ENCODE measurements at places on chromosomes 13 and 19.

- DNase-seq = no peak
These were observed 794.8 kb upstream of the MIR17HG start for GRCh38 chr13:90552702-90553101.

DNA sequence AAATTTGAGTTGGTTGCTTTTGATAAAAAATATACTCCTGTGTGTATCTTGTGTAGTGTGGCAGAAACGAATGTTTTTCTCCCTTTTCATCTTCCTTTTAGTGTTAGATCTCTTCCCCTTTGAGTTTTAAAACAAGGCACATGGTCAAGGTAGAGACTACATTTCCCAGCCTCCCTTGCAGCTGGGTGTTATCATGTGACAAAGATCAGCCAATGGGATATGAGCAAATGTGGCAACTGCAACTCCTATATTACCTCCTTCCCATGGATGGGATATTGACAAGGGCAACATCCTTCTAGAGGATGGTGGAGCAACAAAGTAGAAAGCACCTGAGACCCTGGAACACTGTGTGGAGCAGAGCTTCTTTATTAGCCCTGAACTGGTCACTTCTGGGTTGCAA, 42.4 kb downstream of the ADGRE3 start:
- DNase-seq = no peak

DNA sequence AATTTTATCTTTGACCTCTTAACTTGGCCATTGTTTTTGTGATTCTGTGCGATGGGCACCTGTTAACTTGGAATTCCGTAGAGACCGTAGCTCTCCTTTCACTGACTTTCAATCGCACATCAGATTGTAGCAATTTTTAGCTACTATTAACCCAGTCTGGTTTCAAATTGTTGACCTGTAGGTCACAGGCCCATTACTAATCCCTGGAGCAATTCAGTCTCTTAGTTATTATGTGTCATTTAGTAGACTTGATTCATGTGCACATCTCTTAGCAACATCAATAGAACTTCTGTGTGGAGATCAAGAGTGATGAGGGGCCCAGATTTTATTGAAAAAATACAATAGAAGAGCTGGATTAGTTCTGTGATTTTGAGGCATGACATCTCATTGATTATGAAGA, 549.6 kb upstream of the SLC10A2 start:
- no peak for DNase-seq

DNA sequence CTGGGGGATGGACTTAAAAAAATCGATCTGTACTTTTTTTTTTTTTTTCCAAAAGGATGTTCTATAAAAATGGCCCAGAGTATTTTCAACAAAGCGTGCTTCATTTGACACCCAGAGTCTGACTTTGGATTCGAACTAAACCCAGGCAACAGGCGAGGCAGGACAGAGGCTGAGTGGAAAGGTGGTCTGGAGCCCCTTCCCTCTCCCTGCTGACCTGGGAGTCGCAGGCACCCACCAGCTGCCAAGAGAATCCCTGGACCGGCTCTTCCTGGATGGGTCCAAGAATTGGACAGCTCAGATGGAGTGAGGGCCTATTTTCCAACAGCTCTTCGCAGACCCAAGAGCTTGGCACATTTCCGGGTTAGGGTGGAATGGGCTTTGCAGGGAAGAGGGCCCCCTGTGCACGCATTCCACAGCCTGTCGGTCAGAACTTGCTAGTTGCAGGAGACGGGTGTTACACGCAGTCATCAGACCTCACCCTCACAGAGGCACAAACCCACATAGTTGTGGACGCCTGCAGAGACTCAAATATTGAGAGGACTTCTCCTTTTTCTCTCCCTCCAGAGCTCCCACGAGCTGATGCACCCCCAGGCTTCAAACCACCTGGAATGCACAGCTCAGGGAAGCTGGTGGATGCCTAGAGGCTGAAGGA, 15.2 kb downstream of the KCTD15 start:
- no peak for DNase-seq

GRCh38 chr13:40679480-40679985, 13.1 kb upstream of the FOXO1 start:
- DNase-seq = no peak

GRCh38 chr19:50580970-50581634, 12.9 kb upstream of the LRRC4B start:
- DNase-seq = no peak

- DNase-seq = no peak
These were observed 532.1 kb downstream of the IRS2 start for GRCh38 chr13:109254274-109254673.

DNA sequence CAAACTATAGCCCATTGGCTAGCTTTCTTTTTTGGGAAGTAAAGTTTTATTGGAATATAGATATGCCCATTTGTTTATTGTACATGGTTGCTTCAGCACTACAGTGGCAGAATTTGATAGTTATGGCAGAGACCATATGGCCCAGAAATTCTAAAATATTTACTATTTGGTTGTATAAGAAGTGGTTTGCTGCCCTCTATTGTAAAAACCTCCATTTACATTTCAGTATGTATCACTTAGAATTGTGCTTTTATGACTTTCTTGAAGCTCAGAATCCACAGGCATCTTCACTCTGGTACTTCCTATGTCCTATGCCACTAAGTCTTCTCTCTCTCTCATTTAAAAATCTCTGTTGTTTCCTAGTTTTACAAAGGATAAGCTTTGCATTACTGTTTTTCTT, 37.7 kb downstream of the DLEU7 start:
- DNase-seq = no peak

- DNase-seq = no peak
These were observed 8.5 kb upstream of the ZNF83 start for GRCh38 chr19:52646571-52647217.

DNA sequence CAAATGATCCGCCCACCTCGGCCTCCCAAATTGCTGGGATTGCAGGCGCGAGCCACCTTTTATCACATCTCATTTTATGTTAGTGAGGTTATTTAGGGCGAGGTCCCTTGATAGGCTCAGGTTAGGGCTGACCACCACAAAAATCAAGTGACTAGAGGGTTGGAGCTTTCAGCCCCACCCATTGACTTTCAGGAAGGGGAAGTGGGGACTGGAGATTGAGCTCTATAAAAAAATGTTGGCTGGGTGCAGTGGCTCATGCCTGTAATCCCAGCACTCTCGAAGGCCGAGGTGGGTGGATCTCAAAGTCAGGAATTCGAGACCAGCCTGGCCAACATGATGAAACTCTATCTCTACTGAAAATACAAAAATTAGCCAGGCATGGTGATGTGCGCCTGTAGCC, 20.1 kb downstream of the FPR3 start:
- no peak for DNase-seq

- no peak for DNase-seq
These were observed 3.2 kb downstream of the SELENOW start for GRCh38 chr19:47781590-47782262.

- DNase-seq = no peak
These were observed 18.6 kb upstream of the ADPRHL1 start for GRCh38 chr13:113471844-113472243.

DNA sequence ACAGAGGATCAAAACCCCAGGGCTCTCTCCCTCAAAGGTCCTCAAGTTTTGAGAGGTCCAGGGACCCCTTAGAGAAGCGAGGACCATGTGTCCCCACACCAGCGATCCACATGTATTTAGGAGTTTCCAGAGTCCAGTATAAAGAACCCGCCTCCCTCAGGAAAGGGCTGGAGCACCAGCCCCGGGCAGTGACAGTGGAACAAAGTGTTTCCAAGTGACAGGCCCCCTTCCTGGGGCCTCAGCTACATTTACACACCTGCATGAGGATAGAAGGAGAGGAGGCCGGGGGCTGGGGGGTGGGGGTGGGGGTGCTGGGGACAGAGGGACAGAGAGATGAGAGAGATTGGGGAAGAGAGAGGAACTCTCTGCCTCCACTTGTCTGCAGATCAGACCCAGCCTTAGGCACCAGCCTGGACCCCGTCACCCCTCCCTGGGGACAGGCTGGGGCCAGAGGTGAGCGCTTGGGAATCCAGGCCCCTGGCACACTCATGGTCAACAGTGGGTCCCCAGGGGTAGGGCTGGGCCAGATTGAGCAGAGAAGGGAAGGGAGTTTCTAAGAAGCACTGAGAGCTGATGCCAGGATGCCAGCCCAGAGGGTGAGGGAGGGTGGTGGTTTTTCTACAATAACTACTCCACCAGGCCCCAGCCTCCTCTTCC, 802 bp downstream of the BCAM start:
- no peak for DNase-seq

DNA sequence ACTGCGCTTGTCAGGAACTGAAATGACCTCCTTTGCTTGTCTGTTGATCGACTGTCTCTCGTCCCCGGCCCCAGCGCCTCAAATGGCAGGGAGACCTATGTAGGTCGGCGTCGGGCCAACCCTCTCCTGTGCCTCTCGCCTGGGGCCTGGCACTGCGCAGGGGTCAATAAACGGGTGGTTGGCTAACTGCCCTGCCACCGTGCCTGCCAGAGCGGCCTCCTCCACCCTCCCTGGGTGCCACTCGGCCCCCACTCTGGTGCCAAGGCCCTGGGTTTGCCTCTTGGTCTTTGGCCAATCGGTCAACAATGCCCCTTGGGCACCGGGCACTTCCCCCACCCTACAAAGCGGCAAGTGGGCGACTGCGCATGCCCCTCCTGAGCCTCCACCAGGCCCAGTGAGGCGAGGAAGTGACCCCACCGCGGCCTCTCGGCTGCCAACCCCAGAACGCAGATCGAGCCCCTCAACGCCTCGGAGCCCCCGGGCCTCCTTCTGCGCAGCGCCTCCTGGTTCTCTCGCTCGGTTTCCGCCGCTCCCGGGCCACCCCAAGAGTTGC, 1.1 kb downstream of the KEAP1 start:
- DNase-seq = peak; percentile 75

DNA sequence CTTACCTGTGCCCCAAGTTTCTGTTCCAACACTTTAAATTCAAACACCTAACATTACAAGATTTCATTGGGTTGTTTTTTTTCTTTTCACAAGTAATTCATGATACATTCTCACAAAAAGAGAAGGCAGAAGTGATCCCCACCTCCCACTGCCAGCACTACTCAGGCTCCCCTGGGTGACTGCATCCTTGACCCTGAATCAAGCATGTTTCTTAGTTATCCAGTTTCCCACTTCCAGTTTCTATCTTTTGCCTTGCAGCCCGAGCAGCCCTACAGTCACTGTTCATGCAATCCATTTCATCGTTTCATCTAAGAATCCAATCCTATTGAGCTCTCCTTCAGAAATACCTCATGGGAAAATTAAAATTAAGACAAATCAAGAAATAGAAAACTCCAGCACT, 61.4 kb downstream of the RNASEH2B start:
- DNase-seq = no peak

- no peak for DNase-seq
These were observed 11.4 kb downstream of the CARD8 start for GRCh38 chr19:48244281-48244680.

DNA sequence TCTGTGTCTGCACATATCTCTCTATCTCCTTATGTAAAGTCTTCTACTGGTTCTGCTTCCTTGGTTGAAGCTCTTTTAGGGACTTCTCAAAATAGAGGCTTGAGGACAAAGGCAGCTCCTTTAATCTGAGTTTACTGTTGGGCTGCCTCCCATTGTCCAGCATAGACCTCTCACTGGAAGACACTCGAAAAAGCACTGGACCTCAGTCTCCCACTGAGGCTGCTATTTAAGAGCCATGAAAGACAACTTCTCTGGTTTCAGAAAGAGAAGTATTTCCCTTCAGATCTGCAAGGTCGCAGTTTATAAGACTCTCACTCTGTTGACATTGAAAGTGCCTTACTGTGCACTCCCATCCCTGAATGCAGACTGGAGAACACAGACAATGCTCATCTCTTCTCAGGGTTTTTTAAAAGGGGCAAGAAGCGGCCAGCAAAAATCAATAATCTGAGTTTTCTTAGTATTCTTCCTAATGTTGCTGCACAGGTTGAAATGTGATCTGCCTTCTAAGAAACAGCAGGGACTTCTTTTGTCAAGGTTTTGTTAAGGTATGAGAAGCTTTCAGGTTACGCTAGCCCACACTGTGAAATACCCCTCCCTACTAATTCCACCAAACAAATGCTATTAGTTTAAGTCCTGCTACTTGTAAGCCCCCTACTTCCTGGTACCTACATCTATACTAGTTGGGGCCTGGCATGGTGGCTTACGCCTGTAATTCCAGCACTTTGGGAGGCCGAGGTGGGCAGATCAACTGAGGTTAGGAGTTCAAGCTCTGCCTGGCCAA, 450.0 kb upstream of the SLC10A2 start:
- DNase-seq = no peak
